ENCODE measurements at places on chromosomes 4 and X.
A peak's percentile ranks its signal among the peaks of the same experiment; 100 is the strongest.

- no peak for DNase-seq
Observed at GRCh38 chr4:7608046-7608445, 173.3 kb upstream of the PSAPL1 start.

GRCh38 chr4:120692964-120693363, 229.6 kb downstream of the PRDM5 start:
- DNase-seq = no peak

GRCh38 chr4:88457307-88458103, 586 bp downstream of the HERC5 start:
- peak; percentile 6 for DNase-seq

DNA sequence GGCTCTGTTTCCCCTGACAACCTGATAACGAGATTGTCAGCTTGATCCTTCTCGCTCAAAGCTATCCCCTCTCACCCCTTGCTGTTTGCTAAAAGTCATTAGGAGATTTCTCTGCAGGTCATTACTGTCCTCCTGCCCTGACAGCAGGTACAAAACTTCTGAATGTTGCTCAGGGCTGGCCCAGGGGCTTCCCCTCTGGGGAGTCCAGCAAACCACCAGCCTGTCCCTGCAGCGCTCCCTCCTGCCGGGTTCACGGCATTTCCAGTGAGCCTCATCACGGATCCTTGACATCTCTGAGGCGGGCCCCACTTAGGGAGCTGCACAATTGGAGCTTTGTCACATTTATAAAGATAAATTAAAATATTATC, 5.2 kb upstream of the SORCS2 start:
- DNase-seq = no peak

- no peak for DNase-seq
Observed at GRCh38 chr4:48262926-48263325, 6.7 kb downstream of the TEC start.

GRCh38 chrX:30373951-30374350, 64.8 kb upstream of the NR0B1 start:
- DNase-seq = no peak

- no peak for DNase-seq
Observed at GRCh38 chr4:61336488-61336887, 136.4 kb downstream of the ADGRL3 start.

GRCh38 chr4:104575278-104575677, 80.6 kb upstream of the CXXC4 start:
- DNase-seq = no peak

GRCh38 chr4:16741287-16741686, 157.2 kb downstream of the LDB2 start:
- DNase-seq = no peak

GRCh38 chr4:8478801-8479744, 38.5 kb downstream of the TRMT44 start:
- no peak for DNase-seq

DNA sequence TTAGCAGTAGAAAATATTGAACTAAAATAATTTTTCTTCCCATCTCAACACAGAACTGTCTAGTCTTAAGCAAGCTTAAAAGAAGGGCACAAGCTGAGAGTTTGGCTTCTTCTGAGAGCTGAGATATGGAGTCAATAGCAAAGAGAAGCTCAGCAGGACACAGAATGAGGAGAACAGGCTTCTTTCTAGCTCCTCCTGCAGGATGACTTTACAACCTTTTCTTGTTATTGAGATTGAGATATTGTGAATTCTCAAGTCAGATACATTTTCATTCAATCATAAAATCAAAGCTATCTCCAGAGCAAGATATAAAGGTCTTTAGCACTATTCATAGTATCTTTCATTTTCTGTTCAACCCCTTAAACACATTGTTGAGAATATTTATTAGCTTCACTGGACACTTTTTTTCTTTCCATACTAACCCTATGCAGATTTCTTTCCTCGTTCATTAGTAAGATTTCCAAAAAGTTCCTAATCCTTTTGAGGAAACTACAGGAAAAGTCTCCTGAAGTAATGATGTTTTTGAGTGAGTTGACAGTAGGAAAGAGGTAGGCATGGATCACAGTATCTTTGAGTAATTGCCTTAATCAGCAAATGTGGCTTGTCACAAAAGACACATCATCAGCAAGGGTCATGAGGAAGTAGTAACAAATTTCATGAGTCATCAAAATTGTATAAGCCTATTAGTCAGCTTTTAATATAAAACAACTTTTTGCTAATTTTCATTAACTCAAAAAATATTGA, 17.8 kb upstream of the CXCL3 start:
- DNase-seq = no peak

- DNase-seq = no peak
Observed at GRCh38 chr4:117529401-117529800, 444.0 kb upstream of the TRAM1L1 start.

DNA sequence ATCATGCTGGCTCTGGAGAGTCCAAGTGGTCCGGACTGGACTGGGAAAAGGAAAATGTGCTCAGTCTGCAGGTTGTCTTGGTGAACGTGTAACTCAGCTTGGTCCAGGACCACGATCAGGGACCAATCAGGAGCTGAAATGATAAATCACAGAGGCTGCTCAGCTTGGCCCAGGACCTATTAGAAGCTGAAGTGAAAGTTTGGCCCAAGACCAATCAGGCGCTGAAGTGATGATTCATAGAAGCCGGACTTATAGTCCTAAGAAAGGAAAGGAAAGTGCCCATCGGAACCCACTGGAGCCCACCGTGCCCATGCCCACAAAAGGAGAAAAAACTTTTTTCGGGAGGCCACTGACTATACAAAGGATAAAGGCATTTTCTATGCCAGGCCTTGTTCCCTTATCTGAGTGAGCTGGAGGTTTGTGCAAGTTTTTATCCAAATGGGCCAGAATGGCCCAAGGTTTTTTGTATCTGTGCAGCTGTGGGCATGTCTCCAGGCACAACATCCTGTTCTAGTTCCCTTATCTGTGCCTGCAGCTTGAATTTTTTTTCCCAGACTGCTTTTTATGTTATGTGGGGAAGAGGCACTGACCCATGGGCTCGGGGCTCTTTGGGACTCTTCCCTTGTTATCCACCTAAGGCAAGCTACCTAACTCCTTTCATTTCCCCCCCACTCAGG, 194.4 kb downstream of the FAM133A start:
- no peak for DNase-seq

- DNase-seq = no peak
Observed at GRCh38 chr4:90174621-90175023, 47.4 kb downstream of the CCSER1 start.

DNA sequence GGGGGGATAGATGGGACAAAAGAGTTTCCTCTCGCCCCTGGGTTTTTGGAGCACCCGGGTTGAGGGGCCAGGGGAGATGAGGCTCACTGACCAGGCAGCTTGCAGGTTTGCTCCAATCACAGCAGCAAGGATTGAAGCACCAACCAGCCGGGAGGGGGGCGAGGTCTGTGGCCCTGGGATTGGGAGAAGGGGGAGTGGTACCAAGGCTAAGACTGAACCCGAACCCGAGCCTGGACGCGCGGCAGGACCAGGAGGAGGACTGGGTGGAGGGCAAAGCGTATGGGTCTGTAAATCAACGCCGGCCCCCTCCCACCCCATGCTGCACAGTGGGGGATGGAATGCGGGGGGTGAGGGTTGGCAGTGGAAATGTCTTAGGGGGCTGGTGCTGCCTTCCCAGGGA, 3.5 kb downstream of the SOX3 start:
- no peak for DNase-seq

DNA sequence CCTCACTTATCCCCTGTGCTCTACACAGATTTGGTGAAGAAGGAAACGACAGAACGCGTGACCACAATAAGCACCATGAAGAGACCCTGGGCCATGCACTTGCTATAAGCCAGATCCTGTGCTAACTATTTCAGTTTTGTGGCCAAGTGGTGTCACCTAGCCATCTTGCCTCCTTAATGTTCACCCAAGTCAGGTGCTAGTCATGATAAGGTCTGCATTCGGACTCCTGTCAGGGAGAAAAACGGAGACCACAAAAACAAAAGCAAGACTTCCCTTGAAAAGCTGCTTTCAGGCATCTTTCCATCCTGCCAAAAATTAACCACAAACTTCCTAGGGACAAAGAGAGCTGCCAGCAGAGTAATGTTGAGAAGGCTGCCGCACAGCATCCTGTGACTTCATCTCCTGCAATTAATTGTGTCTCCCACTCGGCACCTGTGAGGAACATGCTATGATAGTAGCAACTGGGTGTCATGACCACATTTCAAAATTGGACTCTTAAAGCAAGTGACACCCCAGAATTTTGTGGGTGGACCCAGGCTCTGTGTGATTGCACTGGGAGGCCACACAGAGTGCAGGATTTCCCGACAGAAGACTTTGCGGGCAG, 8.8 kb upstream of the IDS start:
- DNase-seq = no peak

DNA sequence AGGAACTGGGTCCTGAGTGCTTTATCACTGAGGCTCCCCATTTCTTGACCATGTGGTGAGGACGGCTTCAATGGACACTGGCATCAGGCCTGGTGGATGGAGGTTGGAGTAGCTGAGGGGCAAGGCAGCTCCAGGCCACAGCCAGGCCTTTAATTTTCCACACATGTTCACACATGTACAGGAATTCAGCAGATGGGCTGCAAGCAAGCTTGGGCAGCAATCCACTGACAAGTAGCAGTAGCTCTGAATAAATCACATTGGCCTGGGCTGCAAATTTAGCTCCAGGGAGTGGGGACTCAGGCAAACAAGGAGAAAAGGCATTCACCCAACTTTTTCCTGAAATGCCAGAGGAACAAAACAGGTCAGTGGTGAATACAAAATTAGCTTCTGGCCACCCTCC, 107.8 kb upstream of the SCML1 start:
- no peak for DNase-seq

DNA sequence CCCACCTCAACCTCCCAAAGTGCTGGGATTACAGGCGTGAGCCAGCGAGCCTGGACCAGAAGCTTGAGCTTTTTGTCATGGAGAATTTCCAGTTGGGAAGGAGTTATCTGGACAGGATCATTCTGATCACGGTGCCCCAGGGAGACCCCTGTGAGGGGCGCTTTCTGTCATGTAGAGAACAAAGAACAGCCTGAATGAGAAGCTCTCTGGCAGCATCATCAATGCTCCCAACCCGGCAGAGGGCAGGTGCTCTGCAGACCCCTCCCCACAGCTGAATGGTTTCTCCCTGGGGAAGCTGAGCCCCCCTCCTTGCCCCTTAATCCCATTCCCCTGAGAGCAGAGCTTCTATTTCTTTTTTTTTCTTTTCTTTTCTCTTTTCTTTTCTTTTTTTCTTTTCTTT, 7.3 kb upstream of the CSF2RA start:
- no peak for DNase-seq

DNA sequence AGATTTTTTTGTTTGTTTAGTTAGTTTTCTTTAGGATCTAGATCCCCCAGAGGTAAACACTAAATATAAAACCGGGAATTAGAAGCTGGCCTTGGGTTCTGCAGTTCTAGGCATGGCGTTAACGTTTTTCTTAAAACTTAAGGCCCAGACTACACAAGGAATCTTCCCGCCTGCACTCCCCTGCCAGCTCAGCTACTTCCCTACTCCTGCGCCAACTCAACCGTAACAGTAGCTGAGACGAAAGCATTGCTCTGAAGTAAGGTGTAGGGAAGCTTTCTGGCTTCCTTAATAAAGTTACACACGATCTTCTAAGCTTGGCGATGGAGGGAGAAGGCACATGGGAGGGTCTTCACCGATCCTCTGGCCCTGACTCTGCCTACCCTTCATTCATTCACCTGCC, 37.1 kb downstream of the CPE start:
- DNase-seq = no peak

DNA sequence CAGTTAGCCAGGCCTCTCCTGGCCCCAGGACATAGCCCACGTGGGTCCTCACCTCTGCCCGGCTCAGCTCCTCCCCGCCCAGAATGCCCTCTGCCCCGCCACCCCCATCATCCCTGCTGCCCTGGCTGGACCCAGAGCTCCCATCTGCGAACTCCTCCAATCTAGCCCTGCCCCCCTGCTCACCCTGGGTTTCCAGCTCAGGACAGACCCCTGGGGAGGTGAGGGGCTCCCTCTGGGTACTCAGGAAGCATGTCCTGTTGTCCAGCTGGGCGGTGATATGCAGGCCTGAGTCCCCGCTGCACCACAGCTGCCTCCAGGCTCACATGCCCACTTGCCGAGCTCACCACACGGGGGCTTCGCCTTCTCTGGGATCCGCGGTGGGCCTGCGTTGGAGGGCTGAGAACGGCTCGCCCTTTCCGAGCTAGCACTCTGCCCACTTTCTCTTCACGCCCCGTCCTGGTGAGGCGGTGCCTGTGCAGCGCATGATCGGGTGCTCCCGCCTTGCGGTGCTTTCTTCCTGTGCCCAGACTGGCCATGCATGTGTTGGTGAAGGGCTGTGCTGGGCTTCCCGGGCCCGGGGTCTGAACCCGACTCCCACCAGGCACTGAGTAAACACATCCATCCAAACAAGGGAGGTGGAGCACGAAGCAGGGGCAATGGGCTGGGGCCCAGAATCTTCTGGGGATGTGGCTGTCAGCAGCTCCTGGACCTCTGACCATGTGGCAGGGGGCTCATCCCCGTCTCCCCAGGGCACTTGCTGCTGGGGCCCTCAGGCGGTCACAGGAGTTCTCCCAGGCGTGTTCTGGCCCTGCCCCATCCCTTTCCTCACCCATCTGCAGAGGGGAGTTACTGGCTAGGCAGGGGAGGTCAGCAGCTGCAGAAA, 74.3 kb downstream of the RGS12 start:
- DNase-seq = no peak

- DNase-seq = no peak
Observed at GRCh38 chrX:65686236-65686635, 18.8 kb downstream of the MSN start.

DNA sequence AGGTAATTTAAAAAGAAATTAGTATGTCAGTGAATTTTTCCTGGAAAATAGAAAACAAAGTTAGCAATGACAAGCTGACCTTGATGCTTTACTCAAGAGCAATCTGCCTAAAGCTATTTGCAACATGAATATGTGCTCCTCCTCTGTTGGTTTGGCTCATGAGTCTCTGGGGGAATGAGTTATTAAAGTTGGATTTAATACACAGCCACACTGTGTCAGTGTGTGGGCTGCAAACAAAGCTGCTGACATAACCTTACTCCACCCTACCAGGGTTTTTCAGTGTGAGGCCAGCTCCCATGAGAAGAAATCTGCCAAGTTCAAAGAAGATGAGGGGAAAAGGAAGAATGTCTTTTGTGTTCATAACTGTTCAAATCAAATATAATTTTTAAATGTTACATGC, 280.5 kb downstream of the TLL1 start:
- DNase-seq = no peak

DNA sequence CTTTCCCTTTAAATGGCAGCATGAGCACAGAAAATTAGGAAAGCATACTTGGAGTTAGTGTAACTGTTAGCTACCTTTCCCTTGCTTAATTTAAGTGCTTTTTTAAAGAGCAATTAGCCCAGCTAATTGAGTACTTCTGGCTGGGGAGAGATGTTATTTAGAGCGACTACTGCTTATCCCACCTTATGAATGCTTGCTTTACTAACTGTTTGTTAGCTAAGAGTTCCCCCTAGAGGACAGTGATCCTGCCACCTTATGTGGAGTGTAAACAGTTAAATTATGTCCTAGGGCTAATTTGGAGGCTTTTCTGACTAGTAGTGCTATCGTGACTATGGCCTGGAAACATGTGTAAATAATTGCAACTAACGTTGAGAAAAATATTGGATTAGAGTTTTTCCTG, 909.4 kb downstream of the FSTL5 start:
- DNase-seq = no peak

- DNase-seq = peak; percentile 23
Observed at GRCh38 chrX:115368876-115369275, 79.4 kb downstream of the LUZP4 start.

- no peak for DNase-seq
Observed at GRCh38 chr4:43244688-43245382, 352.3 kb downstream of the GRXCR1 start.

Data from NCI-H524 (cell line).